Pulmonary artery endothelial cell (primary cell): ENCODE measurements at places on chromosomes 16 and 17. TPM values are rescaled to one million over a fixed set of nuclear protein-coding genes. Genes with fewer than 3 reads are reported as not detected.

The CCDC200 gene
- not detected in 2 replicates for total RNA-seq

The SOX15 gene
- total RNA-seq = 0.07 TPM in 1 of 2 replicates, not detected in the other

The RNU2-1 gene
- total RNA-seq = not detected in 2 replicates

The PRSS33 gene
- total RNA-seq = not detected in 2 replicates

The CCL16 gene
- total RNA-seq = 0.46 and 0.85 TPM in 2 replicates

The SARM1 gene
- 2.2 and 5.9 TPM in 2 replicates for total RNA-seq

The ZDHHC1 gene
- total RNA-seq = 4.0 and 7.8 TPM in 2 replicates

The CHP2 gene
- not detected in 2 replicates for total RNA-seq

The EVPLL gene
- total RNA-seq = not detected in 2 replicates

The KLHL11 gene
- total RNA-seq = 24.7 and 35.4 TPM in 2 replicates

The ZP2 gene
- total RNA-seq = not detected in 2 replicates

The IL17C gene
- not detected in 2 replicates for total RNA-seq

The TMEM235 gene
- total RNA-seq = 0.21 TPM in 1 of 2 replicates, not detected in the other

The SGSH gene
- 13.4 and 16.2 TPM in 2 replicates for total RNA-seq

The PRSS27 gene
- total RNA-seq = 0.07 and 0.33 TPM in 2 replicates

The NXPH3 gene
- 0.79 and 2.7 TPM in 2 replicates for total RNA-seq

The QPRT gene
- 0.04 and 0.13 TPM in 2 replicates for total RNA-seq

The USP31 gene
- 12.9 and 21.3 TPM in 2 replicates for total RNA-seq

The CALB2 gene
- not detected in 2 replicates for total RNA-seq

The CHRNE gene
- 0.53 and 3.2 TPM in 2 replicates for total RNA-seq

The PERCC1 gene
- not detected in 2 replicates for total RNA-seq

The SMYD4 gene
- total RNA-seq = 10.6 and 12.2 TPM in 2 replicates

The TBC1D26 gene
- not detected in 2 replicates for total RNA-seq

The PAQR4 gene
- total RNA-seq = 15.9 and 16.2 TPM in 2 replicates

The PRR29 gene
- total RNA-seq = 0.20 and 0.28 TPM in 2 replicates

The SKAP1 gene
- total RNA-seq = not detected in 2 replicates

The CCL2 gene
- total RNA-seq = 135 and 355 TPM in 2 replicates

The MMP2 gene
- 214 and 219 TPM in 2 replicates for total RNA-seq

The CA4 gene
- total RNA-seq = 0.20 TPM in 1 of 2 replicates, not detected in the other

The IGSF6 gene
- not detected in 2 replicates for total RNA-seq

The TTLL6 gene
- total RNA-seq = not detected in 2 replicates

The WDR81 gene
- total RNA-seq = 13.8 and 15.6 TPM in 2 replicates

The JUP gene
- 71.6 and 76.9 TPM in 2 replicates for total RNA-seq

The NTN1 gene
- total RNA-seq = under 0.01 and 0.20 TPM in 2 replicates

The KCNH6 gene
- not detected in 2 replicates for total RNA-seq

The CHST4 gene
- not detected in 2 replicates for total RNA-seq

The PIK3R5 gene
- not detected in 2 replicates for total RNA-seq

The NPTX1 gene
- 0.07 TPM in 2 replicates for total RNA-seq

The RNF222 gene
- not detected in 2 replicates for total RNA-seq

The ZNF830 gene
- 11.8 and 15.3 TPM in 2 replicates for total RNA-seq

The GP1BA gene
- not detected in 2 replicates for total RNA-seq

The CRISPLD2 gene
- 0.07 and 0.13 TPM in 2 replicates for total RNA-seq

The NPIPA3 gene
- total RNA-seq = 0.26 and 0.60 TPM in 2 replicates

The SPIRE2 gene
- 0.20 and 1.2 TPM in 2 replicates for total RNA-seq

The TSNAXIP1 gene
- total RNA-seq = 0.20 and 0.60 TPM in 2 replicates
